NCI-H1930 (cell line): ENCODE measurements at places on chromosomes 12 and 14.

DNA sequence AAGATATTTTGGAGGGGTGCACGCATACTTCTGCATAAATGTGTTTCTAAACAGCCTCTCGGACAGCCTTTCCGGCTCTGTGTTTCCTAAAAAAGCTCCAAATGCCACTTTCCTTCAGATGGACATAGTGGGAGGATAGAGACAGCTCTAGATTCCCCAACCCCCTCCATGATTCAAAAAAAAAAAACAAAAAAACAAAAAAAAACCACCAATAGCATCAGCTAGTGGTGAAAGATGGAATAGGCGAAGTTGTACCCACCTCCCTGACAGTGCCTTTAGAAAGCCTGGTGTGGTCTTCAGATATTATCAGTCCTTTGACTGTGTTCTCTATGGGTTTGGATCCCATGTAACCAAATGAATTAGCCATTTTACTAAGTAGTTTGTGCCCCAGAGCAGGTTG, 94.1 kb downstream of the PHETA1 start:
- DNase-seq = no peak

DNA sequence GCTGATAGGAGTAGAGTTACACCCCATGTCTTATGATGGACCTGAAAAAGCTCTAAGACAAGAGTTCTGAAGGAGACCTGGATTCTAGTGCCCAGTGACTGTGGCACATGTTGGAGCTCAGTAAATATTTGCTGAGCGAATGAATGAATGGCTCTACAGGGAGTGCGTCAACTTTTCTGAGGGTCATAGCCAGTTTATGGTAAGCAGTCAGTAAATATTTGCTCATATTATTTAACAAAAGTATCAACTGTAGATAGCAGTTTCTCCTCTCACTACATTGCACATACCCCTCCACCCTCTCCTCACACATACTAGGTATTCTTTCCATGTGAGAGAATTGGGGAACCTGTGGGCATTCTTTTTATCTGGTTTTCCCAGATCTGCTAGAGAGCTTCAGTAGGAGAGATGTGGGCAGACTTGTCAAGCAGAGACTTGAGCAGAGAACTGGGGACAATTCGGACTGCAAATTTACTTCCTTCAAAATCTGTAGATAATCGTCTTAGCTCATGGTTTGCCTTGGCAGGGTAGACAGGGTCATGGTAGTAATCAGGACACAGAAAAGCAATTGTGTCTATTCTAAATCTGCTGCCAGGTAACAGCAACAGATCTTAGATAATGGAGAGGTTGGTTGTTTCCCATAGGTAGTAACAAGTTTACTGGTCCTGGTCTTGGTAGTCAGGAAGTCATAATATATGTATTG, 5.7 kb downstream of the SLC4A8 start:
- no peak for DNase-seq

DNA sequence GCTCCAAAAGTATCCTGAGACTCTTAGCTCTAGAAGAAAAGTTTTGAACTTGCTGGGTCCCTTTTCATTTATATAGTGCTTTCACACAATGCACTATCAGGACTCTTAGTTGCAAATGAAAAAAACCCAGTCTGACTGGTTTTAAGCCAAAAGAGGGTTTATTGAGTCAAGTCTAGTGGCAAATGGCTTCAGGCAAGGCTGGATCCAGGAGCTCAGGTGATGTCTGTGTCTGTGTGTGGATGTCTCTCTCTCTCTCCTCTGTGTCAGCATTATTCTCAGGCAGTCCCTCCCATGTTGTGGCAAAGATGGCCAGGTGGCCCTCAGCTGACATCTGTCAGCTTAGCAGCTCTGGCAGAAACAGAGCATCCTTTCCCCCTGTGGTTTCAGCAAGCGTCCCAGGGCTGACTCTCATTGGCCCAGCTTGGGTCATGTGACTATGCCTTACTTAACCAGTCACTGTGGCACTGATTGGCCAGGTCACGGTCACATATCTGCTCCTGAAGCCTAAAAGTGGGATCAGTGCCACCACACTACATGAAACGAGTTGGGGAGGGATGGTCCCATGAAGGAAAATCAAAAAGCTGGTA, 6.2 kb downstream of the TMEM120B start:
- DNase-seq = no peak

- no peak for DNase-seq
Measured at GRCh38 chr14:24179961-24180796, 8.3 kb downstream of the REC8 start.

GRCh38 chr12:81208187-81208911, 130.5 kb downstream of the ACSS3 start:
- no peak for DNase-seq

DNA sequence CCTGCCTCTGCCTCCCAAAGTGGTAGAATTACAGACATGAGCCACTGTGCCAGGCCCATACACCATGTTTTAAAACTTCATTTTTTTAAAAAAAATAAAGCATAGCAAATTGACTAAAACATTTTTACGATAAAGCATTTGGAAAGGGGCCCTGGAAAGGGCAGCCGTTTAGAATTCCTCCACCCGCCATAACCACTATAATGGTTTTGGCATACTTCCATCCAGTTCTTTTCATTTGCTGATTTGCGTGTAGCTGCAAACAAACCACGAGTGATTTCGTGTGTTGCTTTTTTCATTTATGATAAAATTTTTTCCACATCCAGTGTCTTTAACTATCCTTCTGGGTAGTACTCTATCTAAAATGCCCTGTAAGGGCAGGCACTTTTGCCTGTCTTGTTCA, 91.8 kb upstream of the RIN3 start:
- DNase-seq = no peak

GRCh38 chr14:98943907-98944306, 328.1 kb downstream of the BCL11B start:
- no peak for DNase-seq

GRCh38 chr12:118649765-118650585, 273.6 kb downstream of the SUDS3 start:
- DNase-seq = no peak

GRCh38 chr14:77320238-77320935, at the start of gene POMT2:
TSS of gene POMT2 (minus strand) at chr14:77320883. CDS start at chr14:77320681, 202 bp downstream.
- DNase-seq = peak; percentile 91

DNA sequence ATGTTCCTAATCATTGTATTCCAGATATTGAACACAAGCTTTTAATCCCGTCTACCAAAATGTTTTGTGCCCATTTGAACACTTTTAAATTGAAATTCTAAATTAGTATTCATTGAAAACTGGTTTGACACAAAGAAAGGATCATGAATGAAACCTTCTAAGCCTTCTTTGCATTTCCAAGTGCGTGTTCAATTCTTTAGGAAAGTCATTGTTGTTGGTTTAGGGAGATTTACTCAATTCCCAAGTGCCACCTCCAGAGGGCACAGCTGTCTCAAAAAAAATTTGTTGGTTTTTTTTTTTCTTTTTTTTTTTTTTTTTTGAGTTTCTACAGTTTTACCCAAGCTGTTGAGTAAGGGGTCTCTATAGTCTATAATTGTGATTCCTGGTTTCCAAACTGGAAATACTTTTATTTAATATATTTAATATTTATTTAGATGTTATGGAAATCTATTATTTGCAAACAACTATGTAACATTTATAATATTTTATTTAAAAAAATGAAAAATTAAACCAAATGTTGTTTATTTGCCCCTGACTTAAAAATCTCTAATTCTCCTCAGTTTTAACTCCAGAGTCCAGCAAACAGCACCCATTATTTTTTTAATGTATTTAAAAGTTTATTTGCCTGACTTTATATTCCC, 79.9 kb downstream of the NEDD1 start:
- DNase-seq = no peak

- no peak for DNase-seq
Measured at GRCh38 chr14:76951166-76951565, 77.3 kb downstream of the IRF2BPL start.

- no peak for DNase-seq
Measured at GRCh38 chr12:124777399-124778372, 86.0 kb downstream of the SCARB1 start.

GRCh38 chr12:2018391-2018790, 14.1 kb upstream of the DCP1B start:
- no peak for DNase-seq

DNA sequence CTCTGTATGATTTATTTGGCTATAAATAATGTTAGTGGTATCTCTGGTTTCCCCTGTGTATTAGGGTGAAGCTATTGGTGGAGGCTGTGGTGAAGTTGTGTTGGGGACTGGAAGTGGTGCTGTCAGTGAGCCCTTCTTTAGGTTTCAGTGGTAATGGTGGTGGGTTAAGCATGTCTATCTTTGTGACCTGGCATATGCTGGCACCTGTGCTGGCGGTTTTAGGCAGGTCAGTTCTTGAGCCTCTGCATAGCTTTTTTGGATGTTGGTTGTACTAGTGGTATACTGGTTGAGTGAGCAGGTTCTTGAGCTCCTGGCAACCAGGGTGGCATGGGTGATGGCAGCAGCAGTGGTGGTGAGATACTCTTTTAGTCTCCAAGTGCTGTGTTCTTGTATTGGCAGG, 161.9 kb upstream of the CAND1 start:
- no peak for DNase-seq

GRCh38 chr12:119375075-119375882, 40.8 kb downstream of the CCDC60 start:
- DNase-seq = no peak

GRCh38 chr12:54958048-54958658, 26.4 kb downstream of the TESPA1 start:
- peak; percentile 0 for DNase-seq

DNA sequence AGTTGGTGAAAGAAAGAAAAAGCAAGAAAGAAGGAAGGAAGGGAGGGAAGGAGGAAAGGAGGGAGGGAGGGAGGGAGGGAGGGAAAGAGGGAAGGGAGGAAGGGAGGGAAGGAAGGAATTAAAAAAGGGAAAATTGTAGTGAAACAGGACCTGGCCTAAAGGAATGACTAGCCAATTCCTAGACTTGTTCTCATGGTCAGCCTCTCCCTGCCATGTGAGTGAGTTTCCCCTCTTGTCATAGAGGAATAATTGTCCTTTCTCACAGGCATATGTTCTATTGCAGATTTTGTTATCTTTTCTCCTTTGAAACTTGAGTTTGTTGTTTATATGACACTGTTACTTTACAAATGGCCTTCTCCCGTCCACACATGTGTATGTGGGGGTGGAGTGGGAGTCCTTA, 81.9 kb downstream of the TMEM260 start:
- DNase-seq = no peak

DNA sequence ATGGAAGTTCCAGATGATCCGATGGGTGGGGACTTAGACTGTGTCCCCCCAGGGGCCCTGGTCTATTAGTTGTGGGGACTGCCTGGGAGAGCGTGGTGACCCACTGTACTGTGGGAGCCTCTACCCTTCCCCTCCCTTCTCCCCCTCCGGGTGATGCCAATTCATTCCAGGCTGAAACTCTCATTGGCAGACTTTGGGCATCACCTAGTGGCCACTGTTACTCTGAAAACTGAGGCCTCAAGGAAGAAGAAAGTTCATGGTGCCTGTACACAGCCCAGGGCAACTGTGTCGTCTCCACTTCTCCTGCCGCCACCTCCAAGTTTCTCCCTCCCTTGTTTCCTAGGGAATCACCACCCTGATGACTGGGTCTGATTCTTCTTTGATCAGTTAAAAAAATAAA, 173.6 kb upstream of the ALG10B start:
- no peak for DNase-seq
